Diencephalon (tissue), 1 donor: ENCODE measurements at places on chromosomes 16 and 17. TPM values are rescaled to one million over a fixed set of nuclear protein-coding genes. Genes with fewer than 3 reads are reported as not detected.

Gene TBC1D16
- 35.5 TPM for total RNA-seq

Gene TNFRSF13B
- not detected for total RNA-seq

Gene UNKL
- 16.4 TPM for total RNA-seq

Gene CDK5RAP3
- 58.4 TPM for total RNA-seq

Gene CDH11
- 215 TPM for total RNA-seq
